Endodermal cell (in vitro differentiated cells): ENCODE measurements at places on chromosomes 16 and 17. TPM values are rescaled to one million over a fixed set of nuclear protein-coding genes. Genes with fewer than 3 reads are reported as not detected.

The KRT31 gene
- not detected in 3 replicates for total RNA-seq

The TBKBP1 gene
- 19.9 and 22.9 TPM in 2 replicates for total RNA-seq

DNA sequence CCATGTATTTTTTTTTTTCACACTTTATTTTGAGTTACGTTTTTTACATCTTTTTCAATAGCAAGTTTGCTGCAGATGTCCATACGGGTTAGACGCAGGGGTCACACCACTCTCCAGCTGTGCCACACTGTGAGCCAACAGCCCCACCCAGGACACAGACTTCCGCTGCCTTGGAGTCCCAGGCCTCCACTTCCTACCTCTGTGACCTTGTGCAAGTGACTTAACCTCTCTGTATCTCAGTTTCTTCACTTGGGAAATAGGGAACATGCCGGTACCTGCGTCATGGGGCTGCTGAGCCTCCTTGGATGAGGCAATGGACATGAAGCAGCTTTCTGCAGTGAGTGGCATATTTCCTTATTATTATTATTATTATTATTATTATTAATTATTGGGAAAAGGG is 3.3 kb upstream of the PITPNA start:
- no peaks in the 10 kb centered on the region for H3K4me1 ChIP-seq
- no peaks in the 10 kb centered on the region for H3K27me3 ChIP-seq
- no peak overlapping the region for H3K27ac ChIP-seq
- H3K36me3 ChIP-seq = no peaks in the 10 kb centered on the region
- no peak for DNase-seq

The CRAMP1 gene
- total RNA-seq = 32.9 and 40.0 TPM in 2 replicates

GRCh38 chr16:12258861-12259645 is 282.5 kb downstream of the SNX29 start:
- no peak overlapping the region for H3K4me3 ChIP-seq
- peaks cover 4% of the 10 kb centered on the region for H3K4me1 ChIP-seq
- no peak overlapping the region for H3K27ac ChIP-seq
- no peak for DNase-seq

DNA sequence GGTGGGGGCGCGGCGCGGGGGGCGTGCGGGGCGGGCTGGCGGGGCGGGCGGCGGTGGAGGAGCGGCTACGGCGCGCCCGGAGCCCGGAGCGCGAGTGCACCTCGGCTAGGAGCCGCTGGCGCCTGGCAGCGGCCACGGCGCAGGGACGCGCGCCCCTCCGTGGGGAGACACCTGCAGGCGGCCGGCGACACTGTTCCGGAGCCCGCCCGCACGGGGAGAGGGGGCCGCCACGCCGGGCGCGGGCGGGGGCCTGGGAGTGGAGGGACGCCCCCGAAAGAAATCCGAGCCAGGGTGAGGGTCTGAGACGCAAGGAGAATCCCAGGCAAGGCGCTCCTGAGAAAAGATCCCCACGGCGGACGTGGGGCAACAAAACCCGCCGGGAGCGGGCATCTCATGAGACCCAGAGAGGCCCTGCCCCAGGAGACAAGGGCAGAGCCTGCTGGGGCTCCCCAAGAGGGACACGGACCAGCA is at the start of gene GSG1L:
TSS of gene GSG1L (minus strand) at position 124 of the 471 bp plus-strand sequence. CDS start 290 bp downstream, outside the sequence.
- no peaks in the 10 kb centered on the region for H3K36me3 ChIP-seq
- no peak within 1 kb of the TSS for H3K4me3 ChIP-seq
- no peak within 1 kb of the TSS for H3K27ac ChIP-seq
- H3K4me1 ChIP-seq = no peaks in the 10 kb centered on the region

DNA sequence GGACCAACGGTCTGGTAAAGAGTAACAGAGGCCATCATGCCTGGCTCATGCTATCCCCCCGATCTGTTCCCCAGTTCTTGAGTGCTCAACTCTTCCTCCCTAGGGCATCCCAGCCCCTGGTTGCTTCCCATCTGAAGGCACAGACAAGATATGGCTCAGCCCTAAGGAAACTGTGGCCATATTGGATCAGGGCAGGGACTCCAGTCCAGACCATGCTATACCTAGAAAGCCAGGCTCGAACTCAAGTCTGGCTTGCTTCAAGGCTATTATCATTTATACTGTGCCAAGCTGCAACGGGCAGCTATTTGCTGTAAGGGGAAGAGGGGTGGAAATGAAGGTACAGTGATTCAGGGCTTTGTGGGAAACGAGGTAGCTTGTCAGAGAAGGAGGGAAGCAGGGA is 2.8 kb downstream of the UBTF start:
- no peak for DNase-seq
- peaks cover 44% of the 10 kb centered on the region for H3K36me3 ChIP-seq
- peaks cover 3% of the 10 kb centered on the region for H3K4me1 ChIP-seq

The ABI3 gene
- 1.7 and 1.9 TPM in 2 replicates for total RNA-seq

The EZH1 gene
- total RNA-seq = 23.5 and 26.0 TPM in 2 replicates

The CMTM2 gene
- not detected in 2 replicates for total RNA-seq

The ZNF594 gene
- 12.9 and 15.5 TPM in 2 replicates for total RNA-seq

GRCh38 chr16:57278494-57278893 is 6.0 kb downstream of the PLLP start:
- no peaks in the 10 kb centered on the region for H3K36me3 ChIP-seq
- H3K4me3 ChIP-seq = no peak overlapping the region
- no peak for DNase-seq
- no peaks in the 10 kb centered on the region for H3K4me1 ChIP-seq

DNA sequence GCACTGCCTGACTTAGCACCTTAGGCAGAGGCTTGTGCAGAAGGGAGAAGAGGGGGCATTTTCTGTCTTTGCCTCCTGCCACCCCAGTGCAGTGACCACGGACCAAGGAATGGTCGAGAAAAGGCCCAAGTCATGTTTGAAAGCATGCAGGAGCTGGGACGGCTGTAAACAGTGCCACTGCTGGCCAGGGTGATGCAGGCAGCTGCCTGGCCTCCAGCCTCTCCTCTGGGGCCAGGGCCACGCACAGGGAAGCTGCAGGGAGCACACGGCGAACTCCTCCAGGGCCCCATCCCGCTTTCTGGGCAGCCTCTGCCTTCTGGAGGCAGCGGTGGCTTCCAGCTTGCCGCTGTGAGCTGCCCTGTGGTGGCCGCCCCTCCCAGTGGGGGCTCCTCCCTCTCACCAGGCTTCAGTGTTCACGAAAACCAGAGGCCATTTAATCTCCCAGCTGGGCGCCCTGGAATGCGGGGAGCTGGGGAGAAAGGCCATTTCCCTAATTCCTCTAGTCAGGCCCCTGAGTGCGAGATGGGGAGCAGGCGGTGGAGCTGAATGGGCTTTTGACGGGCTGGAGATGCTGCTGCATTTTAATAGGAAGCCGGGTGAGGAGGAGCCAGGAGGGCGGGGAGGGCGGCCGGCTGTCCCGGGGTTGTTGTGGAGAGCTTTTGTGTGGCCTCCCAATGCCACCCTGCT is 28.7 kb upstream of the DNAI2 start:
- peak overlapping the region; percentile 60 for H3K27ac ChIP-seq
- no peak overlapping the region for H3K4me3 ChIP-seq
- H3K36me3 ChIP-seq = no peaks in the 10 kb centered on the region
- peak; percentile 93 for DNase-seq

DNA sequence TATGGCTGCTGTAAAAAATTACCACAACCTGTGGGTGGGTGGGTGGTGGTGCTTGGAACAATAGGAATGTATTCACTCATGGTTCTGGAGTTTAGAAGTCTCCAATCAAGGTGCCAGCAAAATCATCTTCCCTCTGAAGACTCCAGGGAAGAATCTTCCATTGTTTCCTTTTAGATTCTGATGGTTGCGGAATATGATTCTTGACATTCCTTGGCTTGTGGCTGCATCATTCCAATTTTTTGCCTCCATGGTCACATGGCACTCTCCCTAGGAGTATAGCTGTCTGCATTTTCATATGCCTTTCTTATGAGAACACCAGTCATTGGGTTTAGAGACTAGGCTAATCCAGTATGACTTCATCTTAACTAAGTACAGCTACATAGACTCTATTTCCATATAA is 401.0 kb downstream of the HS3ST3B1 start:
- H3K27me3 ChIP-seq = no peaks in the 10 kb centered on the region
- peaks cover 22% of the 10 kb centered on the region for H3K4me1 ChIP-seq
- no peaks in the 10 kb centered on the region for H3K36me3 ChIP-seq
- peak overlapping the region; percentile 17 for H3K4me3 ChIP-seq
- DNase-seq = no peak

DNA sequence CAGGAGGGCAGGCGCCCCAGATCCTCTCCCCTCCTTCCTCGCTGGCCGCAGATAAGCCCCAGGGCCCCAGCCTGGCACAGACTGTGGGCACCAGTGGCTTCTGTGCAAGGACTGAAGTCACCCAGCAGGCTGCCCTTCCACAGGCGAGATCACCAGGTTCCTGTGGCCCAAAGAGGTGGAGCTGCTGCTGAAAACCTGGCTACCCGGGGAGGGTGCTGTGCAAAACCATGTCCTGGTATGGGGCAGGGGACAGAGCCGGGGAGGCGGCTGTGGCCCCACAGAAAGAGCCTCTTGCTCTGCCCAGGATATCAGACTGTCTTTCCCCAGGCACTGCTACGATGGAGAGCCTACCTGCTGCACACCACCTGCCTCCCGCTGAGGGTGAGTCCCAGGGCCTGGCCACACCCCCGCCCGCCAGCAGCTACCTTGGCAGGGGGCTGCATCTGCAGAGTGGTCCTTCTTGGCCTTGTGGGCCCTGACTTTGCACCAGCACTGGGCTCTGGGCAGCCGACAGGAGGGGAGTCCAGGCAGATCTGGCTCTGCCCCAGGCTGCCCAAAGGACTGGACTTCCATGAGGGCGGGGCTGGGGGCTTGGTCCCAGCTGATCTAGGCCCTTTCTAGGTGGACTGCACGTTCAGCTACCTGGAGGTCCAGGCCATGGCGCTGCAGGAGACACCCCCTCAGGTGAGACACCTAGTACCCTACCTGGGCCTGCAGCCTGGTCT is 615 bp downstream of the CARMIL2 start:
- no peak overlapping the region for H3K27ac ChIP-seq
- no peaks in the 10 kb centered on the region for H3K4me1 ChIP-seq
- no peak for DNase-seq
- no peaks in the 10 kb centered on the region for H3K36me3 ChIP-seq
- peak overlapping the region; percentile 49 for H3K4me3 ChIP-seq

- H3K4me3 ChIP-seq = no peak overlapping the region
- H3K27ac ChIP-seq = no peak overlapping the region
- no peaks in the 10 kb centered on the region for H3K27me3 ChIP-seq
- no peaks in the 10 kb centered on the region for H3K4me1 ChIP-seq
- no peak for DNase-seq
- peaks cover 80% of the 10 kb centered on the region for H3K36me3 ChIP-seq
Observed at GRCh38 chr16:1637526-1637925, 25.4 kb downstream of the CRAMP1 start.

DNA sequence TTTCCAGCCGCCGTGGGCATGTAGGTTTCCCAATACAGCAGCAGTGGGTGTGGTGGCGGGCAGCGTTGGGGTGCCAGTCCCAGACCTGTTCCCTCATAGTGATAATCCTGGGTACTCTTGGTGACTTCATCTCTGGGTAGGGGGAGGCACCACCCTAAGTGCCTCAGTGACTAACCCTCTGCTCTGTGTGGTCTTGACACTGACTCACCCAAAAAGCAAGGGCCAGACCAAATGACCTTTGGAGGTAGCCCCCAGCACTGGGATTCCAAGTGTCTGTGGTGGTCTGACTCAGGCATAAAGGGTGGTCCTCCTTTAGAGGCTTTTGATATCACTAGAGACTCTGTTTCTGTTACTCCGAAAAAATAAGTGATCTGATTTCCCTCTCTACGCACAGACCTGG is 908 bp downstream of the CALB2 start:
- no peaks in the 10 kb centered on the region for H3K4me1 ChIP-seq
- no peak overlapping the region for H3K27ac ChIP-seq
- DNase-seq = no peak
- no peaks in the 10 kb centered on the region for H3K36me3 ChIP-seq
- H3K27me3 ChIP-seq = peaks cover 59% of the 10 kb centered on the region

GRCh38 chr17:2020721-2021120 is 4.4 kb downstream of the RTN4RL1 start:
- no peak overlapping the region for H3K27ac ChIP-seq
- no peak for DNase-seq
- no peak overlapping the region for H3K4me3 ChIP-seq
- no peaks in the 10 kb centered on the region for H3K4me1 ChIP-seq
- H3K36me3 ChIP-seq = peaks cover 10% of the 10 kb centered on the region

DNA sequence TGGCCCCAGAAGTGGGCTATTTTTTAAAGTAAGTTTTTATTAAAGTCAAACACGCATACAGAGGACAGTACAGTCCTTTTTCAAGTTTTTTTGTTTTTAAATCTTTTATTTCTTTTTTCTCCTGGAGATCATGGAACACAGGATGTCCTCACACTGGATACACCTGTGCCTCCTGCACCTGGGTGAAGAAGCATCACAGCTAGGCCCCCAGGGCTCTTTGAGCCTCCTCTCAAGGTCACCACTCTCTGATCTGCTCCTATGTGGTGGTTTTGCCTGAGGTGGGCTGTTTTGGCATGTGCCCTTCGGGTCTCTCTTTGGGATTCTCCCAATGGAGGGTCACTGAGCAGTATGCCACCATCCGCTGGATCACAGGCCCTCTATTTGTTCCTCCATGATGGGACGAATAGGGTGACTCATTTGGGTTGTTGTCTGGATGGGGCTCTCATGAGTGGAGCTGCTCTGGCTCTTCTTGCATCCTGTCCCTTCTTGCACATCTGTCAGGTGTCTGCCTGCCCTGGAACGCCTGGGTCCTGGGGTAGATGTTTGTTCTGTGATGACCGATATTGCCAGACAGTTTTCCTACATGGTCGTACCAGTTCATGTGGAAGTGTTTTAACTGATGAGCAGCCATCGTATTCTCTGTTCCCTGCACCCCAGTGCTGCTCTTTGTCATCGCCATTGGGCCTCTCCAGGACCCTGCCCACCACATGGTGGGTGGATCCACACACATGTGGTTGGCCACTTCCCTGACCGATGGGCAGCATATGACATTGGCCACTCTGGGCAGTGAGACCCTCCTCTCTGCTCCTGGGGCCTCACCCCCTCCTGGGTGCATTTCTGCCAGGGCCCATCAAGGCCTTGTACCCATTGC is 55.2 kb upstream of the MED9 start:
- no peak overlapping the region for H3K27ac ChIP-seq
- H3K36me3 ChIP-seq = no peaks in the 10 kb centered on the region
- H3K4me3 ChIP-seq = no peak overlapping the region
- H3K27me3 ChIP-seq = no peaks in the 10 kb centered on the region
- DNase-seq = no peak
- no peaks in the 10 kb centered on the region for H3K4me1 ChIP-seq

- H3K4me1 ChIP-seq = no peaks in the 10 kb centered on the region
- H3K4me3 ChIP-seq = no peak overlapping the region
- peaks cover 12% of the 10 kb centered on the region for H3K36me3 ChIP-seq
- H3K27me3 ChIP-seq = no peaks in the 10 kb centered on the region
- DNase-seq = no peak
Observed at GRCh38 chr16:88716601-88717001, 10.3 kb downstream of the CTU2 start.

The HBQ1 gene
- 0.97 and 1.3 TPM in 2 replicates for total RNA-seq

- DNase-seq = no peak
- no peaks in the 10 kb centered on the region for H3K27me3 ChIP-seq
- no peak overlapping the region for H3K27ac ChIP-seq
Observed at GRCh38 chr17:55122114-55122513, 142.6 kb upstream of the HLF start.

The ZDHHC1 gene
- 7.3 and 8.4 TPM in 2 replicates for total RNA-seq

GRCh38 chr16:68900009-68900408 is 56.7 kb downstream of the TANGO6 start:
- DNase-seq = no peak
- no peaks in the 10 kb centered on the region for H3K36me3 ChIP-seq
- peaks cover under 1% of the 10 kb centered on the region for H3K4me1 ChIP-seq
- no peak overlapping the region for H3K4me3 ChIP-seq
- no peak overlapping the region for H3K27ac ChIP-seq
- H3K27me3 ChIP-seq = no peaks in the 10 kb centered on the region

- no peak overlapping the region for H3K4me3 ChIP-seq
- H3K27me3 ChIP-seq = no peaks in the 10 kb centered on the region
- H3K4me1 ChIP-seq = no peaks in the 10 kb centered on the region
- peak; percentile 25 for DNase-seq
- no peaks in the 10 kb centered on the region for H3K36me3 ChIP-seq
Observed at GRCh38 chr17:21711182-21711581, 18.9 kb downstream of the KCNJ18 start.
